ENCODE measurements at places on chromosomes 1 and 21. TPM values are rescaled to one million over a fixed set of nuclear protein-coding genes. Genes with fewer than 3 reads are reported as not detected.

The RAB7B gene
- 1.1 TPM for total RNA-seq

The ALX3 gene
- total RNA-seq = not detected

The KRTAP19-1 gene
- not detected for total RNA-seq

The ATP6V1G3 gene
- total RNA-seq = not detected

The AKT3 gene
- total RNA-seq = 22.1 TPM

The C1orf87 gene
- total RNA-seq = not detected

The RNF187 gene
- total RNA-seq = 82.3 TPM

The HAO2 gene
- not detected for total RNA-seq

The OR2G6 gene
- total RNA-seq = not detected

The MPL gene
- 0.22 TPM for total RNA-seq

The HLX gene
- total RNA-seq = 5.6 TPM

The JAK1 gene
- 154 TPM for total RNA-seq

The FCRL5 gene
- total RNA-seq = not detected

The LMO4 gene
- 19.3 TPM for total RNA-seq

All from A549 treated with Hydrocortisone at 1 μM for 4 hours (cell line).